Caki2 (cell line): ENCODE measurements at places on chromosomes 7 and 10. TPM values are rescaled to one million over a fixed set of nuclear protein-coding genes. Genes with fewer than 3 reads are reported as not detected.

PCGF6 gene
- 11.2 and 13.8 TPM in 2 replicates for total RNA-seq

CLEC2L gene
- not detected in 2 replicates for total RNA-seq

COL28A1 gene
- 0.17 and 0.84 TPM in 2 replicates for total RNA-seq

TMEM196 gene
- not detected in 2 replicates for total RNA-seq

EGFR gene
- 52.7 and 53.3 TPM in 2 replicates for total RNA-seq

ELAPOR2 gene
- total RNA-seq = 0.98 TPM in 1 of 2 replicates, not detected in the other

FAM25A gene
- total RNA-seq = not detected in 2 replicates

DDX50 gene
- 17.2 and 29.2 TPM in 2 replicates for total RNA-seq

LDB3 gene
- 0.03 and 0.17 TPM in 2 replicates for total RNA-seq

MSMB gene
- not detected in 2 replicates for total RNA-seq

LRRN3 gene
- total RNA-seq = not detected in 2 replicates

NUTM2E gene
- not detected in 2 replicates for total RNA-seq

LSM5 gene
- 47.5 and 70.6 TPM in 2 replicates for total RNA-seq

AGMO gene
- 0.84 and 1.3 TPM in 2 replicates for total RNA-seq

TMEM229A gene
- not detected in 2 replicates for total RNA-seq

FAM24B gene
- total RNA-seq = 0.64 and 2.5 TPM in 2 replicates

TBC1D12 gene
- total RNA-seq = 4.7 and 14.8 TPM in 2 replicates

MPLKIP gene
- 50.9 and 51.6 TPM in 2 replicates for total RNA-seq

AKR1D1 gene
- not detected in 2 replicates for total RNA-seq

RSU1 gene
- total RNA-seq = 12.6 and 17.3 TPM in 2 replicates

KCNK18 gene
- not detected in 2 replicates for total RNA-seq

SPRN gene
- not detected in 2 replicates for total RNA-seq

C10orf90 gene
- total RNA-seq = not detected in 2 replicates

ATRNL1 gene
- total RNA-seq = 124 and 137 TPM in 2 replicates

ACSM6 gene
- total RNA-seq = 0.10 TPM in 1 of 2 replicates, not detected in the other

GDF2 gene
- total RNA-seq = not detected in 2 replicates

GPR22 gene
- total RNA-seq = not detected in 2 replicates
